Activated effector memory CD4-positive, alpha-beta T cell treated with Interleukin-2 at 50 U/mL for 16 hours (primary cell): ENCODE measurements at places on chromosomes 5 and 9.

GRCh38 chr9:2170722-2171121 lies 155.6 kb downstream of the SMARCA2 start:
- no peak for DNase-seq

DNA sequence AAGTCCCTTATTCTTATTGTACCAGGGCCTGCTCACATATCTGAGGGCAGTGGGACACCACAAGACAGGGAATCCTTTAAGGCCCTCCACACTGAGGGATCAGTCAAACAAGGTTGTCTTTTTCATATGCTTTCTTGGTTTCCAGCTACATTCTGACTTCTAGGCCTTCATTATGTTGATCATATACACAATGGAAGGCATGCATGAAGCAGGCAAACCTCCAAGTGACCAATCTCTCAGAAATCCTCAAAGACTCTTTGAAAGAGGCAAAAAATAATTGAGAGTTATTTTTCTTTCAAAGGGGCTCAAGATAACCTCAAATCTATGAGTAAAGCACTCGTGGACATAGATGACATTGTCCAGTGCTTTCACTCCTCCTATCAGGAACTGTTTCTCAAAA lies 1195.9 kb upstream of the ACO1 start:
- DNase-seq: no peak

DNA sequence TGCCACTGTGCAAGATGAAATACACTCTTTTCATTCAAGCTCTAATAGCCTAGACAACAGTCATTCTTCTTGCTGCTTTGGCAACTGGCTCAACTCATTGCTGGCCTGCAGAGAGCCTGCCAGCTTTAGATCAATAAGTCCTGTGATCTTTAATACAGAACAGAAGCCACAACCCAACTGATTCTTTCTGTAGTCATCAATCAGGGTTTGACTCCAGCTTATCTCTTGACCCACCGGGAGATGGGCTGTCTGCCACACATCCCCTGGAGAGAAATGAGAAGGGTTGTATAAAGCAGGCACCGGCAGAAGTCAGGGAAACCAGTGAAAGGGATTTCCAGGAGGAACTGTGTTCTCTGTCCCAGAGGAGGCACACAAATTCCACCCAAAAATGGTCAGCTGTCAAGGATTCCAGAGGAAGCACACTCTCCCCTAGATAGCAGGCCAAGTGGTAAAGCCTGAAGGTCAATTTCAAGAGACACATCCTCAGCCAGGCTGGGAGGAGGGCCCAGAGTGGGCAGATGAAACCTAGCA lies 24.5 kb downstream of the LHFPL2 start:
- no peak for DNase-seq

DNA sequence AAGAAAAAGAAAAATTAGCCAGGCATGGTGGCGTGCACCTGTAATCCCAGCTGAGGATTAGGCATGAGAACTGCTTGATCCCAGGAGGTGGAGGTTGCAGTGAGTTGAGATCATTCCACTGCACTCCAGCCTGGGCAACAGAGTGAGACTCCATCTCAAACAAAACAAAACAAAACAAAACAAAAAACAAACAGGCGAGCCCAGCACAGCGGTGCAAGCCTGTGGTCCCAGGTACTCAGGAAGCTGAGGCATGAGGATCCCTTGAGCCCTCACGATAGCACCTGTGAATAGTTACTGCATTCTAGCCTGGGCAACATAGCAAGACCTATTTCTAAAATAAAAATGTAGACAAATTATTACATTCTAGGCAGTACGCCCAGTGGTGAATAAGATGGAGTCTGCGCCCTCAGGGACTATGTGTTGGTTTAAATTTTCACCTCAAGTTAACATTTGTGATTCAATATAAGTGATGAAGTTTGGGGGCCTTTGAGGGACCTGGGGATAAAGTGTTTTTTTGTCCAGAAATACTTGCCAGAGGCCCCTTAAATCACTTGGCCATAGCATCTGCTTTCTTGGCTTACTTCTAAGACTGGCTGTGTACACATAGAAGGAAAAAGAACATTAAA lies 3.4 kb upstream of the GAPVD1 start:
- DNase-seq: no peak

GRCh38 chr5:173857234-173857633 lies 30.9 kb upstream of the CPEB4 start:
- no peak for DNase-seq

DNA sequence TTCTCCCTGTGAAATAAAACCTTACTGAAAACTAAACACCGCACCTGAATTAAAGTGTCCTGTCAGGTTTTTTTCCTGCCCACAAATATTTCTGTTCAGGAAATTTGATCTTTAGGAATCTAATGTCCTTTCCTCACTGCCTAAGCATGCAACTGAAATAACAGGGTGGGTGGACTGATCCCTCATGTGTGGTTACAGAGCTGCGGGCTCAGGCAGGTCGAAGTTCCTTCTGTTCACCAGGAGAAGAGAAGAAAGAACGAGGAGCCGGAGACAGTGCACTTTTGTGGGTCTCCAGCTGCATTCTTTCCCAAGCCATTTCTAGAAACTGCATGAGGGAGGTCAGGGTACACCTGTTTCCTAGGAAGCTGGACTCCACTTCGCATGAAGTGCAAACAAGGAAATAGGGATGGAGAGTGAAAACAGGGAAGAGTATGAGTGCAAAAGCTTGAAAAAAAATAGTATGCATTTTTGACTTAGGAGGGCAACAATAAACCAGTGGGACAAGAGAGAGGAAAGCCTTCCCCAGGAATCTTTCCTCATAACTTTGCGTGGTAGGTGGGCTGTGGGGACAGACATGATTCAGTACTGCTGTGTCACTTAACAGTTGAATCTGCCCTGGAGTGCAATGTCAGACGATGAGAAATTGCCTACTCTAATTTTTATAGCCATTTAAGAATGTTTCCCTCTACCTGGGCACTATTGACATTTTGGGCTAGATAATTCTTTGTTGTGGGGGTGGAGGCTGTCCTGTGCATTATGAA lies 60.3 kb downstream of the GCNT1 start:
- no peak for DNase-seq

DNA sequence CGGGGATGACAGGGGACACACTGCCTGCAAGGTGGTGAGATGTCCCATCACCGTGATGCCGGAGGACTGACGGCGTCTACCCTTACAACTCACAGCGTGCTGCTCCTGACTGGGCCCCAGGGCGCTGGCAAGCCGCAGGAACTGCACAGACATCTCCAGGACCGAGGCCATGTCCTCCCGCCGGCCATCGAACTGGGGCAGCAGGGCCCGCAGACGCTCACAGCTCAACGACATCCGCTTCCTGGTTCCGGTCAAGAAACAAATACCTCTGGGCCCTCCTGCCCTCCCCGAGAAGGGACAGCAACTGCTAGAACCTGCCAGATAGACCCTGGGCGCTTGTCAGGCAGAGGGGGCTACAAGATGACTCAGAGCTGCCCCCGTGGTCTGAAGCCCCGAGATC lies 1.0 kb downstream of the SOHLH1 start:
- no peak for DNase-seq
